ENCODE measurements at places on chromosomes 1 and 21.

DNA sequence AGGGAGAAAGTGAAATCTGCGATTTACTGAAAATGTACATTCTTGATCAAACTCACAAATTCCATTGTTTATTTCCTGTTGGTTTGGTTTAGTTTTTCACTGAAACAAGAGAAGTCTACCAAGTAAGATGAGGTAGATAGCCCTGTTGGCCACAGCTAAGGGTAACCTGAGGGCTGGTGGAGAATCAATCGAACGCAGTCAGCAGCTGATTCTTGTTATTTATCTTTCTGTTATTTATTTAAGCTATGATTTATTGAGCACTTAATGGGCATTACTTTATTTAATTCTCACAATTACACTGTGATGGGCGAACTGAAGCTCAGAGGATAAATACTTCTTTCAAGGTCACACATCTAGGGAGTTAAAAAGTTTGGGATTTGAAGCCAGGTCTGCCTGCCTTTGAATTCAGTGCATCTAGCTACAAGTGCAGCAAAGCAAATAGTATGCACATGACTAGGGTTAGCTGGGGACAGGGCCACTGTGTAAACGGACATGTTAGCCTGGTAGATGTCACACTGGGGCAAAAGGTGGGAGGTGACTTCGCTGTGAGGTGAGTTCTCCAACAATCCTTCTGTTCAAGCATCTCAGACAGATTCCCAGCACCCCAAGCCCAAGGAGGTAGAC is 106.5 kb upstream of the GADD45A start:
- no peak for DNase-seq

DNA sequence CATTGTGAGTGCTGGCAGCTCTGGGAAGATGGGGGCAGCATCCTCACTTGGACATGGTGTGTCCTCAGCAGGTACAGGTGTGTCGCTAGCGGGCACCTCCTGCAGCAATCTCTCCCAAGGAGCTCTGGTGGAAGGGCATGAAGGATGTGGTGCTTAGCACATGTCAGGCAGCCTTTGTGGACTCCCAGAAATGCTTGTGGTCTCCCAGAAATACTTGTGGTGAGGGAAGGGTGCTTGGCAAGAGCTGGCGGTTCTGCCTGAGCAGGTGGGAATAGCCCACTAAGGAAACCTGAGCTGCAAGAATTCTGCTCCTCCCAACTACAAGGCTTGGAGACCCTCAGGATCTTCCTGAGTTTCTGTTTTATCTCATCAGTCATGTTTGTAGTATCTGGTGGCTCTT is 371.6 kb downstream of the PRDM2 start:
- no peak for DNase-seq

- no peak for DNase-seq
Observed at GRCh38 chr1:202016022-202016810, 5.8 kb downstream of the ELF3 start.

GRCh38 chr1:168170564-168171508 is 7.9 kb upstream of the TIPRL start:
- no peak for DNase-seq

- DNase-seq = no peak
Observed at GRCh38 chr1:24639881-24640280, 3.2 kb upstream of the SRRM1 start.

DNA sequence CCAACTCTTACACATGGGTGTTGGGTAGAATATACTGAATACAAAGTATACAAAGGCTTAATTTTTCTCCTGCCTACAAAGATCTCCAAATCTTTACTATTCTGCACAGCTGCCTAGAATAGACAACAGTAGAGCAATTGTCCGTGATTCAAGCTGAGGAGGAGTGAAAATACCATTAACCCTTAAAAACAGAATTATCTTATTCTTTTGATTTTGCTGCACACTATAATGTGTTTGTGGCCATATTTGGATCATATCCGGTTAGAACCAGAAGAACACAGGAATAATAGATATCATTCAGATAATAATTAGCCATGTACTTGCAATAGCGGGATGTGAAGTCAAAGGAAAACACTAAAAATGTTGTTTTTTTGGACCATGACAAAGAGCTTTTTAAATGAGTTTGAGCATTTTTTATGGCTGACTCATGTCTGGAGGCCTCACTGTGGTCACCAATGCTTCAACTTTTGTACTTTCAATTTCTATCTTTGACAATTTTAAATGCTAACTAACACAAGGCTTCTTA is 197.6 kb upstream of the FOXD3 start:
- DNase-seq = peak; percentile 76

DNA sequence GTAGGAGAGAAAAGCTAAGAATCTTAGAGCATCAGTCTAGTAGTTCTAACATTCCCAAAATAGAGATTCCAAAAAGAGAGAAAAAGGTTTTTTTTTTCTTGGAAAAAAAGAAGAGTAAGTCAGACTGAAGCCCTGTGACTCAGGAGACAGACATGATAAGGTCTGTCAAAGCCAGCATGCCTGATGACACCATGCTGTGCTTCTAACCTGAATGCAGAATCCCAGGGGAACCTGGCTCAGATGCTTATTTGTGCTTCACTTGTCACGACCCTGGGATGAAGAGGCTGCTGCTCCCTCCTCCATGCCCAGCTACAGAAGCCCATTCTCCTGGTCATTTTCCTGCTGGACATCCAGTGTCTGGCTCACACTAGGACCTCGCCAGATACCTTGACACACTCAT is 44.3 kb downstream of the ERICH3 start:
- DNase-seq = no peak

DNA sequence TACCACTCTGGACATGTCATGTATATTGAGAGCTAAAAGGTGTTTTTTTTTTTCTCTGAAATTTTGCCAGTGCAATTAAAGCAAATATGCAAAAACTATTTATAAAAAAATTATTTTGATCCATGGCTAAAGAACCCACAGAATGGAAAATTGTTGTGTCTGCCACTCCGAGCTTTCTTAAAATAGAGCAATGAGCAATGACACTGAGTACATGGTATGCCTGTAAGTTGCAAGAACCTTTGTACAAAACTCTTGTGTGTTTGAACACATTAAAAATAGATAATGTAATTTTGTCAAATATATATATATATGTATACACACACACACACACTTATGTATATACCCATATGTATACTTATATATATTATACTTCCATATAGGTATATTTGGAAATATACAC is 1530.9 kb upstream of the B3GALT2 start:
- DNase-seq = no peak

GRCh38 chr21:46246345-46246744 is 17.8 kb upstream of the LSS start:
- no peak for DNase-seq

DNA sequence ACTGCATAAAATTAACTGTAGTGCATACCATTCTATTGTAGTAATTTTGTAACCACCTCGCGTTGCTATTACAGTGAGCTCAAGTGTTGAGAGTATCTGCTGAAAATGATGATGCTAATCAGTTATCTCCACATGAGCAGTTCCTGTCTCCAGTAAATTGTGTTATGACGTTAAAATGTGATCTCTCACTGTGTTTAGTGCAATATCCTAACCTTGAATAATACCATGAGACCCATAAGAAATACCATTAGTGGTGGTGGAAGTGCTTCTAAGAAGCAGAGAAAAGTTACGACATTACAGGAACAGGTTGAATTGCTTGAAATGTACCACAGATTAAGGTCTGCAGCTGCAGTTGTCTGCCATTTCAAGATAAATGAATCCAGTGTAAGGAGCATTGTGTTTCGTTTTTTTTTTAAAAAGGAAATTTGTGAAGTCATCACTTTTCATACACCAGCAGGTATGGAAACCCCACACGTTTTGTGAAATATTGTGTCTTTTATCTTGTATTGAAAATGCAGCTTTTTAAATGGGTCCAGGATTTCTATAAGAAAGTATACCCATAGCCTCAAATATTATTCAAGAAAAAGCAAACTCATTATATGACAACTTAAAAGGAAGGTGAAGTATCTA is 72.5 kb downstream of the ANGPTL1 start:
- no peak for DNase-seq

DNA sequence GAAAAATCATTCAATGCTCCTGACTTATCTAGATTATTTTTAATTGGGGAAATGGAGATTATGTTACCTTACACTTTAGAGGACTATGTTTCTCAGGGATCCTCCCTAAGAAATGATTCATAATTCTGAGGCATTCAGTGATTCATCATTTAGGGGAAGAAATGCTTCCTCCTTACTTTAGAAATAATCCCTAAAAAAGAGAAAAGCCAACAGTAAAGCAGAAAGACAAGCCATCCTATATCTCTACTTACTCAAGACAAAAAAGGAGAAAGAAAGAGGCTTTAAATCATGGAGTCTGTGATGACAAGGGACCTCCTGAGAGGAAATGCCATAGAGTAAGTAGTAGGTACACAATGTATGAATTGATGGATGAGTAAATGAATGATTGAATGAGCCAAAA is 137.0 kb downstream of the BRINP2 start:
- DNase-seq = no peak

DNA sequence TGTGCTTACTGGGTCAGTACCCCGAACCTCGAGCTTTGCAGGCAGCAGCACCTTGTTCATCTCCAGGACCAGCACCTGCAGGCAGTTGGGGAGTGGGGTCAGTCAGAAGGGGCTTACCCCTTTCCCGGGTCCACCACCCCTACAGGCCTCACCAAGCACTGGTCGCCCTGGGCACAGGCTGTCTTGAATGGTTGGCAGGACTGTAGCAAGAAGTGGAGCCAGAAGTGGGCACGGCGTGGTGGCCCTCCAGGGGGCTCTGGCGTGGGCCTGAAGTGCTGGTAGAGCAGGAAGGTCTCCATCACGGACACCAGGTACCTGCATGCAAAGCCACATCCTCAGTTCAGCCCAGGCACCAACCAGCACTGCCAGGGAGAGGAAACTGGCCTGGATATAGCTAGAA is 5.2 kb downstream of the MAP3K6 start:
- no peak for DNase-seq

GRCh38 chr1:111725192-111725591 is 14.0 kb downstream of the INKA2 start:
- DNase-seq = peak; percentile 34
